GM12864 (cell line): ENCODE measurements at places on chromosomes 2 and 18.
A peak's percentile ranks its signal among the peaks of the same experiment; 100 is the strongest.

DNA sequence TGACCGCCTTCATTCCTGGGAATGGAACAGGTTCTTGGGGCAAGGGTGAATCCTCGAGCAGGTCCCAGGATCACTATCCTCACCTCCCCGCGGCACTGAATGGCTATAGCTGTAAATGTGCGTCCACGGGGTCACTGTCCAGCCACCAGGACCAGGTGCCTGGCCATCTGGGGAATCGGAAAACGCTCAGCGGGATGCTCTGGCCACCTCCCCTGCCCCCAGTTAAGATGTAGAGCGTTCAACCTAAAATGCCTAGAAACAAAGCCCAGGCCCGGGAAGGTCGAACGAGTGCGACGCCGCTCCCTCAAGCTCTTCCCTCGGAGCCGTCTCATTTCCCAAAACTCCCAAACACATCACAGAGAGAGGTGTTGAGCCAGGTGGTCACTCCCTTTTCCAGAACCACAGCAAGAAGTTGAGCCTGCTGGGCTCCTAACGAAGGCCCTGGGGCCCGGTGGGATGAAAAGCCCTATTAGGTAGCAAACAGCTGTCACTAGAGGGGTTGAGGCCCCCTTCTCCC is 795 bp upstream of the CAPN10 start:
- DNase-seq = no peak

GRCh38 chr18:26133652-26134051 is at the start of gene PSMA8:
TSS of gene PSMA8 (plus strand) at chr18:26133869. CDS start at chr18:26133966, 97 bp downstream.
- DNase-seq = no peak

GRCh38 chr2:108927405-108927804 is 61.6 kb downstream of the EDAR start:
- DNase-seq = no peak

DNA sequence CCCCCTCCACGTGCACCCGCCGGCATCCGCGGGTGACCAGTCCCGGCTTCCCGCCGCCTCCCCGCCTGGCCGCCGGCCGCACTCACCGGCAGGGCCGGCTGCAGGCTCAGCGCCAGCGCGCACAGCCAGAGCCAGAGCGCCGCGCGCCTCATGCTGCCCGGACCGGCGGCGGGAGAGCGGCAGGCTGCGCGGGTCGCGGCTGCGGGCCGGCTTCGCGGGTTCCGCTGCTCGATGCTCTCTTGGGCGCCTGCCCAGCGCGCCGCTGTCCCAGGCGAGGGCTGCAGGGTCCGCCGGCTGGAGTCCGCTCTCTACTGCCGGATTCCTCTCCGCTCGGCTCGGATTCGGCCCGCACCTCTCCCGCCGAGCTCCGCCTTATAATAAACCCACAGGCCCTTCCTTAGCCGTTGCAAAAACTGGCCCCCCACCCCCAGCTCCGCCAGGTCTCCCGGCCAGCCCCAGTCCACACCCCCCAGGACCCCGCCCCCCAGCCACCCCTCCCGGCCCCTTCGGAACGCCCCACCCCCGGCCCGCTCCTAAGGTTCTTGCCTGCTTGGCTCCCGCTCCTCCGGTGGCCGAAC is at the start of gene SDC1:
TSS of gene SDC1 (minus strand) at position 415 of the 578 bp plus-strand sequence. CDS start at position 152, 263 bp downstream.
- DNase-seq = no peak

DNA sequence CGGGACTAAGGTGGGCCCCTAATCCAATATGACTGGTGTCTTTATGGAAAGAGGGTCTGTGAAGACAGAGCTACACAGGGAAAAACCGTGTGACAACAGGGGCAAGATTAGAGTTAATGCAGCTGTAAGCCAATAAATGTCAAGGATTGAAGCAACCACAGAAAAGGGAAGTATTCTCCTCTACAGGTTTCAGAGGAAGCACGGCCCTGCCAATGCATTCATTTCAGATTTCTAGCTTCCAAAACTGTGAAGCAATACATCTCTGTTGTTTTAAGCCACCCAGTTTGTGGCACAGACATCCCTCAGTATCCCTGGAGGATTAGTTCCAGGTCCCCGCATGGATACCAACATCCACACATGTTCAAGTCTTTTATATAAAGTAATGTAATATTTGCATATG is 48.8 kb downstream of the SPP2 start:
- DNase-seq = peak; percentile 8

- no peak for DNase-seq
Observed at GRCh38 chr2:15112216-15112615, 448.9 kb downstream of the NBAS start.

DNA sequence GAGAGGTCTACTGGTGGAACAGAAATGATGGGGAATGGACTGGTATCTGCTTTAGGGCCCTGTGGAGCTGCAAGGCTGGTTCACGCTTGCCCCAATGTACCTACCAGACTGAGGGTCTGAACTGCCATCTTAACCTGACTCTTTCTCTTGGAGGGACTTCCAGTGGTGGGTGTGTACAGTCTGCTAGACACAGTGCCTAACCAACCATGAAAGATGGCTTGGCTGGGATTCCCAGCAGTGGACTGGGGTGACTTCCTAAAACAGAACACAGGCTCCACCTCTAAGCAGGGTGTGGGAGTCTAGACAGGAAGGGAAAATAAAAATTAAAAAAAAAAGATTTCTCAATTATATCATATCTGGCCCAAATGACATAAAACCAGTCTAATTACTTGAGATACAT is 25.5 kb upstream of the MYO3B start:
- no peak for DNase-seq

DNA sequence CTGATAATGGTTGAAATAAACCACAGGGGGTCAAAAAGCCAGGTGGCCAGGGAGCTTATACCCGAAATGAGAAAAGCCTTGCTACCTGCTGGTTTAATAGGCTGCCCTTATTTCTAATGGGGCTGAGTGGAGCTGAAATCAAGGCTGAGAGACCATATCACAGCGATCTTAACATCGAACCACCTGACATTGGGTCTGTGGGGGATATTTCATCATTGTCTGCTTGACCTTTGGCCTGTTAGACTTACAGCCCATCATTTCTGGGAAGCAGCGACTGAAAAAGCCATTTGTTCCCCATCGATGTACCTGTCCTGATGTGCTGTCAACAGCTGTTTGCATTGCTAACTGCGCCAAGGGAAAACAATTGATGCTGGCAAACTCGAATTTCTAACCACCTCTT is 199.7 kb upstream of the SLC14A2 start:
- no peak for DNase-seq

- no peak for DNase-seq
Observed at GRCh38 chr2:165010556-165010955, 55.2 kb upstream of the SLC38A11 start.

DNA sequence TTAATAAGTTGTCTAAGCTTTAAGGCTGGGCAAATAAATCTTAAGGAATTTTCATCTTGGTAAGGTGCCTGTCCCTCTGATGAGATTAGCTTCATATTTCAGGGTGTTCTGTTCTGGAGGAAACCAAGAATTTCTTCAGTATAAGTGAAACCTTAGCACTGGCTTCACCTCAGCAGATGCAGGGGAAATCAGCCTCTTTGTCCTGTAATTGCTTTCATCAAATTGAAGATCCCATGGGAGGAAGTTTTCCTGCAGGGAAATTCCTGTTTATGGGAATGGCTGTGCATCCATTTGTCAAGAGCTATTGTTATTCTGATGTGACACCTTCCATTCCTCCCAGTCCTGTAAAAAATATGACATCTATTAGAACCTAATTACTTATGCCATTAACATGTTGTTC is 174.5 kb downstream of the PTPRM start:
- DNase-seq = no peak

DNA sequence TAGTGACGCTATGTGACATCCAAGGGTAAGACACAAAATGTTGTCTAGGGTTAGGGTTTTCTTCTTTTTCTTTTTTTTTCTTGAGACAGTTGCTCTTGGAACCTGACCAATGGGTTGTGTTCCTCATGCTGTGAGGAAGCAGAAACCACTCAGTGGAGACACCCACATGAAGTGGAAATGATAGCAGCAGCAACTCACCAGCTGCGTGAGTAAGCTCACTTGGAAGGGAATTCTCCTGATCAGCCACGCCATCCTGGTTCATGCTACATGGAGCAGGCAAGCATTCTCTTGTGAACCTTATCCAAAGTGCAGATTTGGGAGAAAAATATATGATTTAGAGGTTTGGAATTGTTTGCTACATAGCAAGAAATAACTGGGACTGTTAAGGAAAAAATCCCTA is 863.7 kb downstream of the EPHA4 start:
- DNase-seq = no peak

- no peak for DNase-seq
Observed at GRCh38 chr2:74406035-74406434, 15.4 kb downstream of the C2orf81 start.

DNA sequence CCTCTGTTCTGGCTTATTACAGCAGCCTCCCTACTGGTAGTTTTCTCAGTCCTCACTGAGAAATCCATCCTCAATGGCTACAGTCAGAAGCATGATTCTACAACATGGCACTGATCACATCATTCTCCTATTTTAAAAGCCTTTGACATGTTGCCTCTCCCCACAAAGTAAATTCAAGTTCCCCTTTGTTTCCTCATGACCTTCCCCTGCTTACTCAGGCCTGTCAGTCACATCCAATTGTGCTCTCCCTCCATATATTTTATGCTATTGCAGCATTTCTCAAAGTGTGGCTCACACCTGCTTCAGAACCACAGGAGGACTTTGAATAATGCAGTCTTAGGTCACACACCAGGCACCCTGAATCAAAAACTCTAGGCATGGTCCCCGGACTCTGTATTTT is 124.6 kb downstream of the SPOPL start:
- DNase-seq = no peak

DNA sequence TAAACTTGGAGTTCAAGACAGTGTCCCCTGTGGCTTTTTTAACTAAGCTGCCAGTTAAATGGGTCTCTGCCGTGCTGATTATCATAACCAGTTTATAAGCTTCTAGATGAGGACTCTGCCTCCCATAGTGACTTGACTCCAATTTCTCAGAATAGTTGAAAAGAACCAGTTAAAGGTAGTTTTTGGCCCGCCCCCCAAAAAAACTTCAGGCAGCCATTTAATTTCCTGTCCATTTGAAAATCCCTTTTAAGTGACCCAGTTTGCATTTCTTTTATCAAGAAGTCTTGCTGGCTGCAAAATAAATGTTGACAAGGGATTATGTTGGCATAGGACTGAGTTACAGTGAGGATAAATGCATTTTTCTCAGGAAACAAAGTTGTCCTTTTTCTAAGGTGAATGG is 2.3 kb downstream of the SLC20A1 start:
- no peak for DNase-seq

DNA sequence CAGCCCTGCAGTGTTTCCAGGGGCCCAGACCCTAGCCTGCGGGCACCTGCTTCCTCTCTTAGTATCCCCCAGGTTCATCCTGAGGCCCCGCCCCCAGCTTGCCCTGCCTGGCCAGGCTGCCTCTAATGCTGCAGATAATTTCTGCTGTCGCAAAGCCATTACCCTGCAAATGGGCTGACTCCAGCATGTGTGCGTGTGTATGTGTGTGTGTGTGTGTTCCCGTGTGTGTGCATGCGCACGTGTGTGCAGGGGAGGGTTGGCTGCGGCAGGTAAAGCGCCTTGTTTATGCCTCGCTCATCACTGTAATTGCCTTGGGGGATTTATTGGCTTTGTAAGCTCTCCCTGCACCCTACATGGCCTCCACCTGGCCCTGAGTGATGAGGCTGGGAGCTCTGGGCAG is 7.6 kb upstream of the PRSS56 start:
- DNase-seq = no peak

DNA sequence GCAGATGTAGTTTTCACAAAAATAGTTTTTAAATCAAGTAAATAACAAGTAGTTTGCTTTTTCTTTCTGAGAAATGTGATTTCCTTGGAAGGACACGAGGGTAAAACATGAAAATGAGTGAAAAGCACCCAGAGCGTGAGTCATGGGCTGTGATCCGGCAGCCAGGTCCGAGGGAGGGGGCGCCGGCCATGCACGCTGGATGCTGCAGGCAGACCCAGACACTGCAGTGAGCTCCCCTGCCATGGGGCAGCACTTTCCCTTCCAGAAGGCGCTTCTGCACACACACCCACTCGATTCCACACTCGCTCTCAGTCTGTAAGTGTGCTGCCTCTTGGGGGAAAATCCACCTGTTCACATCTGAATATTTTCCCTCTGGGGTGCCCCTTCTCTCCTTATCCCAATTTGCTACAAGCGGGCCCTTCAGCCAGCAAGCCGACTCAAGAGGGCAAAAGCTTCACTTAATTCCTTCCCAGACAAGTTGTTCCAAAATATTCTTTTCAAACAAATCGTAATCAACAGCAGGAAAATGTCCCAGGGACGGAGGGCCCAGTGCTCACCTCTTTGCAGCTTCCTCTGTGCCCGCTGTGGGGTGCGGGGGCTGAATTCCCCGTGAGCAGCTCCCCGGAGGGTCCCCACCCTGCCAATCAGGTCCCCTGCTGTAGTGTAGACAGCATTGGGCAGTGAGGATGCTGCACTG is 87.0 kb upstream of the ID2 start:
- no peak for DNase-seq

DNA sequence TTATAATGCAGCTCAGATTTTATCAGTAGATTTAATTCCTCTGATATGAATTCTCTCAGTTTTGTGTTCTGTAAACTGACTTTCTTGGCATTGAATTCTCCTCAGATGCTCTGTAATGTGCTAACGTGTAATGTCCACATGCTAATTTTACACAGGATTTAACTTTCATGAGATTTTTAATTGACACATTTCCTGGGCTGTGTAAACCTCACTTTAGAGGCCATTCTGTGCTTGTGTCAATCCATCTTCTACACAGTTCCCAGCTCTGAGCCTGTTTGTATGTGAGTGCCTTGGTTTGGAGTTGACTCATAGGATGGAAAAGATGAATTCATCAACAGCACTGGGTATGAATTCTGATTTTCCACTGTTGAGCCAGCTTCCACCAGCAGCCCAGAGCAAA is 476.7 kb upstream of the GCFC2 start:
- DNase-seq = no peak

GRCh38 chr2:18045230-18045629 is 166.8 kb downstream of the KCNS3 start:
- no peak for DNase-seq

DNA sequence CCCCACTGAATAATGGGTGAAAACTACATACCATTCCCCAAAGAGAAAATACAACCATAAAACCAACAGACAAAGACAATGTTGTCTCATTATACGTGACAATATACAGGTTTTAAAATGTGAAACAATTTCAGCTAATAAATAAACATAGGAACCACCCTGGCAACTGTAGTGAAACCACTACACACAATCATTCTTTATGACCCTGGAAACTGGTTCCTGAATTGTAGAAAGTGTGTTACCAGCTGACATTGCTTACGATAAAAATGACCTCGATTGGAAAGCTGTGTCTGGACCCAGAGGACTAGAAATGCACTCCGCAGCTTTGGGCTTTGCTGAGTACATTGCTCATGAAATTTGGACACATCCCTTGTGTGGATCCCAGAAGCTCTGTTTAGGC is 73.9 kb upstream of the LPIN2 start:
- no peak for DNase-seq

GRCh38 chr2:149597050-149597667 is 9.6 kb upstream of the MMADHC start:
- DNase-seq = no peak

GRCh38 chr18:48835119-48835518 is 115.6 kb downstream of the SMAD7 start:
- DNase-seq = no peak

DNA sequence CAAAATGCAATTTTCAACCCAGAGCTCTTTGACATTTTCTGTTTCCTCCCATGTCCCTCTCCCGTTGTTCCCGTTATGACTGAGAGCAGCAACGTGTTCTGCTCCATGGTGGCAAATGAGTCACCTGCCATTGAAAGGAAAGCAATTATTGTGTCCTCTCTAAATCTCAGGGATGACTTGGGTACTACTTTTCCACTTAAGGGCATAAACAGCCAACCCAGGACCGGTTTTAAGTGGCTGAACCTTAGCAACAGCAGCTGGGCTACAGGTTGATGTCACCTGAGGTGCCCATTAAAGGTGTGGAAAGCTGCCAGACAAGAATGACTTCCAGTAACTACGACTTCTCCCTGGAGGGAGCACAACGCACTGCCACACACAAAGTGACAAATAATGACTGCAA is 236.8 kb downstream of the NCKAP5 start:
- DNase-seq = no peak
